ENCODE measurements at places on chromosomes 7 and 10.
A peak's percentile ranks its signal among the peaks of the same experiment; 100 is the strongest.

DNA sequence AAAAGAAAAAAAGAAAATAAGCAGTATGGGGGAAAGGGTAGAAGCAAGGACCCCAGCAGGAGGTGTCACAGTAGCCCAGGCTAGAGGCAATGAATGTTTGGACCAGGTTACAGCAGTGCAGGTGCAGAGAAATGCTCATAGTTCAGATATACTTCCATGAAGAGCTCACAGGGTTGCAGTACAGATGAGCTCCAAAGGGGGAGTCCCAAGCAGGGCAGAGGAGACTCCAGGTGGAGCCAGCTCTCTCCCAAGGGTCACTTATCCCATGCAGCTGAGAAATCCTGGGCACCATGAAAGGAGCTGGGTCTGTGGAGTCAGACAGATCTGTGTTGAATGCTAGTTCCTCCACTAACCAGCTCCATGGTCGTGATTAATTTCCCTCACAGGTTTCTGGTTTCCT, 174.9 kb downstream of the C7orf25 start:
- no peak for DNase-seq

DNA sequence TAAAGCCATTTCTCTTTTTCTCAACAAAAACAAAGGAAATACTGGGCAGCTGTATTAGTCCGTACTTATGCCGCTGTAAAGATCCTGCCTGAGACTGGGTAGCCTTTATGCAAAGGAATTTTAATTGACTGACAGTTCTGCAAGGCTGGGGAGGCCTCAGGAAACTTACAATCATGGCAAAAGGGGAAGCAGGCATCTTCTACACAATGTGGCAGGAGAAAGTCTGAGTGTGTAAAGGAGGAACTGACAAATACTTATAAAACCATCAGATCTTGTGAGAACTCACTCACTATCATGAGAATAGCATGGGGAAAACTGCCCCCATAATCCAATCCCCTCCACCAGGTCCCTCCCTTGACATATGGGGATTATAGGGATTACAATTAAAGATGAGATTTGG, 264.3 kb downstream of the SEMA3A start:
- no peak for DNase-seq

- no peak for DNase-seq
These were observed 122.2 kb downstream of the PCLO start for GRCh38 chr7:83040484-83040883.

- DNase-seq: no peak
These were observed 74.0 kb downstream of the WDR37 start for GRCh38 chr10:1130226-1130625.

DNA sequence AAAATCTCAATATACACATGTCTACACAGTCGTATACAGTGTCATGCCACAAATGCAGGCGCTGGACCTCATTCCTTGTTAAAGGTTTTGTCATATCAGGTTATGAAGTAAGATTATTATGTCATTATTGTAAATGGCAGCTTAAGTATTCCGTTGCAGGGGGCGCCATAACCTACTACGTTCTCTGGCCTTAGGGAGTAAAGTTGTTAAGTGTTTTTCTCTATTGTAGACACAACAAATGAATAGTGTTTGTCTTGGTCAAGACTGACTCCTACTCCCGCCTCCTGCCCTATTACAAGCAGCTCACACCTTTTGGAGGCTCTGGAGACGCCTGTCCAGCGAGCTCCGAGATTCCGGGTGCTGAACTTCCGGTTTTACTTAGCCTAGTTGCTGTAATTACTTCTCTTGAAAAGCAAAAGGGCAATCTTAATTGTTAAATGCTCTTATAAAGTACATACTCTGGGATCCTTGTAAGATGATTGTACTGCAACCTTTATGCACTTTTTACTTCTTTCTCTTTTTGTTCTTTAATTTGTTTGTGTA, 994 bp downstream of the GATAD1 start:
- peak; percentile 63 for DNase-seq

DNA sequence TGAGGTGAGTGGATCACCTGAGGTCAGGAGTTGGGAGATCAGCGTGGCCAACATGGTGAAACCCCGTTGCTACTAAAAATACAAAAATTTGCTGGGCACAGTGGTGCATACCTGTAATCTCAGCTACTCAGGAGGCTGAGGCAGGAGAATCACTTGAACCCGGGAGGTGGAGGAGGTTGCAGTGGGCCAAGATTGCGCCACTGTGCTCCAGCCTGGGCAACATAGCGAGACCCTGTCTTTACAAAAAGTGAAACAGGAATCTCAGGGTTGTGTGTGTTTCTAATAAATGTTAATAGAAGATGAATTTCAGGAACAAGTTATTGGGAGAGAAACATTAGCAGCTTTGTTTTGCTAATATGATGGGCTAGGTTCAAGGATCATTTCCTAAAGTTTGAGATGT, 19.9 kb downstream of the PPP2R2D start:
- no peak for DNase-seq

DNA sequence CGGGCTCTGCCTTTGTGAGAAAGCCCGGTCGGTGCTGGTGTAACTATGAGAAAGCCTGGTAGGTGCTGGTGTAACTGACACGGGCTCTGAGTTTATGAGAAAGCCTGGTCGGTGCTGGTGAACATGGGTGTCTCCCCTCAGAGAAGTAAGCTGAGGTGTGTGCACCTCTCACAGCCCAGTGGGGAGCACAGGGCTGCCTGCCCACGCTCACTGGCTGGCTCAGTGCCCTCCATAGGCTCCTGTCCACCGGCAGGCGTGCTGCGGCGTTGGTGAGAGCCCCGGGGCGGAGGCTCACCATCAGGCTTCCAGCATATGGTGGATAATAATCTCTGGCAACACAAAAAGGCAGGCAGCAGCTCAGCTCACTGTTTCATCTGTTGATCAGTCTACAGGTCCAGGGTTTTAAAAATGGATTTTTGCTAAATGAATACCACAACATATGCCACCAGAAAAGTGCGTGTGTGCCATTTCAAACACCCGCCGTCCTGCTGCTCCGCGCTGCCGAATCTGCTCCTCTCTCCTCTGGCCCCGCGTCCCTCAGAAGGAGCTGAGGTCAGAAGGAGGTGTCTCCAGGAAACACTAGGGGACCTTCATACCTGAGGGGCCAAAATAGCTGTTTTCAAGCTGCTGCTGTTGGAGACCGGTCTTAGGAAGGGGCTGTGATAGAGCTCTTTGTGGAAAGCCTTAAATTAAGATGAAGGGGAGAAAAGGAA, 365.7 kb downstream of the DNAJB6 start:
- DNase-seq: no peak

- DNase-seq: no peak
These were observed 192.3 kb upstream of the SHH start for GRCh38 chr7:156004265-156005201.

DNA sequence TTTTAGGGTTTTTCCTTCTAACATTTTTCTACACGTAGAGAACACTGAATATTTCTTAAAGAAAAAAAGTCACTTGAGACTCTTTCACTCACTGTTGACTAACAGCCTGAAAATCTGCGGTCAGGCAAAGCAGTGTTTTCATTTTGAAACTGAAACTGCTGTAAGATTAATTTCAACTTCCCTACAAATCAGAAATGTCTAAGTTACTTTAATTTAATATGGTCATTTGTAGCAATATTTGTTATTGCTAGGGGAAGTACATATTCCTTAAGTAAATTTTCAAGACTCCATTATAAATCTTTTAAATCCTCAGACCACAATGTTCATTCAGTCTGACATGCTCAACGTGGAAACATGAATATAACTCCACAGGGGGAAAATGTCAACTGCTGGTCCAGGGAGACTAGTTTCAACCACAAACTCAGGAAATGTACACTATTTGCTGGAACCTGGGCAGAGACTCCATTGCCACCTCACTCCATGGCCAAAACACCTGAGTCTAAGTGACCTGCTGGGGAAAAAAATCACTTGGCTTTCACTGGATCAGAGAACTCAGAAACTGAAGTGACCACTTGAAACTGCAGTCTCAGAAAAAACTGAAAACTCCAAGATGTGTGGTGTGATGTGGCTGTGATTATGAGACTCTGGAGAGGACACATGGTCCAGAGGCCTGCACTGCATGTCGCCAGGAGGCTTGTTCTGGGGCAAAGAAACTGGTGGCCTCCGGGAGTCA, 161.2 kb downstream of the TAX1BP1 start:
- DNase-seq: no peak

DNA sequence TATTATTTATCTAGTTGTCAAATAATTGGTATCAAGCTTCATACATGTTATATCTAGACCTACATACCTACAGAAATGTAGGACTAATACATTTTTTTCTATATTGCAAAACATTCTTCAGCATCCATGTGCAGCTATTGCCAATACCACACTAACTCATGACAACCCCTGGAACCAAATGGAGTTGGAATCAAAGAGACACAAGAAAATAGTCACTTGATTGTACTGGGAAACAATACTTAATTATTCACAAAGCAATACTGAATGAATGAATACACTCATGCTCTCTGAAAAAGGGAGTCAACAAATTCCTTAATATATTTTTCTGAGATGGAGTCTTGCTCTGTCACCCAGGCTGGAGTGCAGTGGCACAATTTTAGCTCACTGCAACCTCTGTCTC, 10.4 kb upstream of the CFAP43 start:
- no peak for DNase-seq

GRCh38 chr10:133187091-133187905, 27.3 kb downstream of the KNDC1 start:
- no peak for DNase-seq

DNA sequence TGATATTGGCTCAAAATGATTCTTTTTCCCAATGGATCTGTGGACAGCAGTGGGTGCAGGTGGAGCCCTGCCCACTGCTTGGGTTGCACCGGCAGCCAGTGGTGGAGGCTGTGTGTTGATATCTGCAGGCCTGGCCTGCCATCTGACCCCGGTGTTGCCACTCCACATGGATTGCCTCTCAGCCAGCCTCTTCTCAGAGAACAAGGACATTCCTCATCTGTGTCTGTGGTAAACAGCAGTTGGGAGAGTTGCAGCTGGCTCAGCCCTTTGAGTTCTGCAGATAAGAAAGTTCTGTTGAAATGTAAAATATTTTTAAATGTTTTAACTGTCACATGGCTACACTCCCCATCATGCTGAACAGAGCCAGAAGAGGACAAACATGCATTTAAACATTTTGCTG, 374.9 kb upstream of the CELF2 start:
- DNase-seq: no peak

GRCh38 chr7:137081321-137082093, 213.1 kb downstream of the CHRM2 start:
- no peak for DNase-seq

GRCh38 chr7:149199234-149199995, 4.1 kb downstream of the ZNF282 start:
- DNase-seq: no peak

GRCh38 chr7:71727347-71727746, 595.4 kb downstream of the GALNT17 start:
- no peak for DNase-seq

GRCh38 chr10:5319863-5320262, 44.9 kb upstream of the UCN3 start:
- DNase-seq: no peak

- DNase-seq: no peak
These were observed 395.2 kb downstream of the TFEC start for GRCh38 chr7:115635376-115635775.

GRCh38 chr7:29217113-29217512, 22.5 kb downstream of the CHN2 start:
- no peak for DNase-seq

- DNase-seq: no peak
These were observed 39.6 kb downstream of the COL26A1 start for GRCh38 chr7:101402081-101402779.

GRCh38 chr7:92071032-92071431, 63.2 kb downstream of the CYP51A1 start:
- DNase-seq: no peak

GRCh38 chr10:93068411-93069244, 5.1 kb upstream of the CYP26A1 start:
- DNase-seq: no peak

GRCh38 chr10:96387601-96388000, 28.8 kb upstream of the OPALIN start:
- no peak for DNase-seq

- DNase-seq: no peak
These were observed 28.5 kb downstream of the FHIP2A start for GRCh38 chr10:114850126-114850525.

DNA sequence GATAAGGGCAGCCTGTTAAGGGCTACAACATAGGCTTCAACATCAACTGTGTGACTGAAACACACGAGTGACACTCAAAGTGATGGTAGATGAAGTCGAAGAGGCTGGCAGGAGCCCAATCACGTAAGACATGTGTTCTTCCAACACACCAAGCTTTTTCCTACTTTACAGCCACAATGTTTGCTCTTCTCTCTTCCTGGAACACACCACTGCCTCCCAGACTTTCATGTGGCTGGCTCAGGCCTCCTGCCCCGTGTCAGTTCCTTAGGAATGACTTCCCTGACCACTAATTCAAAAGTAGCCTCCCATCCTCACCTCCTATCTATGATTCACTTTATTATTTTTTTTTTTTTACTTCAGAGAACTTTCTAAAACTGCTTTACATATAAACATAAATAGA, 209.2 kb downstream of the GPAM start:
- DNase-seq: no peak

DNA sequence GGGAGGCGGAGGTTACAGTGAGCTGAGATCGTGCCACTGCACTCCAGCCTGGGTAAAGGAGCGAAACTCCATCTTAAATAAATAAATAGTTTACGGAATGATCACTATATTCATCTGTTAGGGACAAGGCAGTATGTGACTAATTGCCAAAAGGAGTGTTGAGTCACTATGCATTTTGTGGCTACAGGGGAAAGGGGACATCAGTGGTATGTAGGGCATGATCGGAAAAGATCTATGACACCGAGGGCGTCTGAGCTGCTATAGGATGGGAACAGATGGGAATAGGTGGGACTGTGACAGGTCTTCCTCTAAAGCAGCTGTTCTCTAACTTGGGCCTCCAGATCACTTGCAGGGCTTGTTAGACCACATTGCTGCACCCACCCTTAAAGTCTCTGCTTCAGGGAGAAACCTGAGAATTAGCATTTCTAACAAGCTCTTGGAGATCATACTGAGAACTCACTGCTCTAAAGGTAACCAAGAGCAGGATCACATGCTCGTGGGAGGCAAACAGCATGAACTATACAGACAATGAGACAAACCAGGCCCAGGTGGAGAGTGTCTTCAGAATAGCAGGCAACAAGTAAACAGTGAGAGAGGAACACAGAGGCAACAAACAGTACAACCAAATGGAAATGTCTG, 65.1 kb upstream of the ITGA8 start:
- DNase-seq: no peak

DNA sequence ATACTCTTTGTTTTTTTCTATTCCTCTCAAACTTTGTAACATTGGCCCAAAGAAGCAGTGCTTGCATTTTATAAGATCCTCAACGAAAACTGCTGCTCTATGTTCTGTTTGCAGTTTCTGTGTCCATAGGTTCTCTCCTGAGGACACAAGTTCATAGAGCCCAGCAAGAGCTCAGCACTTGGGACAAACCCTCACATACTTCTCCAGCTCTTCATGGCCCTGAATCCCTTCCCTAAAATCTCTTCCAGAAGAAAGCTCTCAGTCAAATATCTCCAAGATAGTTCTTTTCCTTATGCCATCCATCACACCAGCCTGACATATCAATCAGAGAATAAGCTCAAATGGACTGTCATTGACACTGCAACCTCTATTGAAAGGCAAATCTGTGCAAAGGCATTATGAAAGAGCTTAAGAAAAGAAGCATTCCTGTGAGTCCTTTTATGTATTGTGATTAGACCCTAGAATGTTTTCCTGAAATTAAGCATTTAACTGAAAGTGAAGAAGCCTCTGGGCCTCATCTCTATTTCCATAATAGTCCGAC, 405.5 kb downstream of the ANKRD7 start:
- no peak for DNase-seq

All from stimulated activated naive CD4-positive, alpha-beta T cell (primary cell).